ENCODE measurements at places on chromosomes 3 and 15.

- no peak for DNase-seq
These were observed 38.7 kb upstream of the PTPN23 start for GRCh38 chr3:47342151-47342550.

GRCh38 chr15:71136793-71137518 lies 21.7 kb downstream of the THSD4 start:
- peak; percentile 50 for DNase-seq

DNA sequence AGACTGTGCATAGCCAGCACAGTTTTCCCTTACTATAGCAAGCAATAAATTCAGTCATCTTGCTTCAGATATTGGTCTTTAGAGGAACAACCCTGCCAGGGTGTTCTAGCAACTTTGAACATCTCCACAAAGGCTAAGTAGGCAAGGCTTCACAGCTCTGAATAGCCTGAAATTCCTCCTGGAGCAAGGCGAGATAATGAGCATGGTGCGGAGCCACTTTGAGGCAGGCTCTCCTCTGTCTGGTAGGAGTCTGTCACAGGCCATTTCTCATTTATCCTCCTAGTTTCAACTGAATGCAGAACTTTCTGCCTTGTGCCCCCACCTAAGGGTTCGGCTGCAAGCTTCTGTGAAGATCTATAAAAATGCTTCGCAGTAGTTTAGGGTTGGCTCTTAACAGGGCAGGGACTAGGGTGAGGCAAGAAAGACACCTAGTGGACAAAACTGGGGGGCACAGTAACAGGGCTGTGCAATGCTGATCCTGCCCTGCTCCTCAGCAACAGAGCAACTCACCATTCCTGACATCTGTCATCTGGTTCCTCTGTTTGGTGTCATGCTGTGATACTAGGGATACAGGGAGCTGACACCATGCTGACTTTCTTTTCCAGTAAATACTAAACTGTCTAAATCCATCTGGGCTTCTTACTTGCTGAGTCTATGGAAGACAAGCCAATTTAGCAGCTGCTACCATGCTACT lies 16.6 kb upstream of the EHHADH start:
- peak; percentile 27 for DNase-seq

GRCh38 chr3:100902572-100902971 lies 90.6 kb downstream of the ABI3BP start:
- DNase-seq: peak; percentile 95

GRCh38 chr3:55333923-55334322 lies 153.2 kb downstream of the WNT5A start:
- DNase-seq: peak; percentile 73

DNA sequence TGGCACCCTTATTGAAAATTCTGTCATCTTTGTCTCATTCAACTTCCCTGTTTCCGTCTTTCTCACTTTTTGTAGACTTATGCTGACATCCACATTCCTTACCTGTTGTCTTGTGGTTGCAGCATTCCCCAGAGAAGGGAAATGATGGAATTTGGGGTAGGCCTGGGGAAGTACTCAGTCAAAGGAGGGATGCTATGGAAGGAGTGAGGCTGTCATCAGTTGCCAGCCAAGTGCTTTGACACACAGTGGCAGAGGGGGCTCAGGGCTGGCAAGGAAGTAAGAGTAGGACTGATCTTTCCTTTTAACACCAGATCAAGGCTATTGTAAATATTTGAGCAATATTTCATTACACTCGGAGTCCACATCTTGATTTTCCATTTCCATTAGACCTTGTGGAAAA lies 64.4 kb downstream of the RPLP1 start:
- no peak for DNase-seq

- DNase-seq: no peak
These were observed 79.9 kb downstream of the CHSY1 start for GRCh38 chr15:101171954-101172353.

- DNase-seq: peak; percentile 76
These were observed 10.3 kb upstream of the COPG1 start for GRCh38 chr3:129238945-129239705.

DNA sequence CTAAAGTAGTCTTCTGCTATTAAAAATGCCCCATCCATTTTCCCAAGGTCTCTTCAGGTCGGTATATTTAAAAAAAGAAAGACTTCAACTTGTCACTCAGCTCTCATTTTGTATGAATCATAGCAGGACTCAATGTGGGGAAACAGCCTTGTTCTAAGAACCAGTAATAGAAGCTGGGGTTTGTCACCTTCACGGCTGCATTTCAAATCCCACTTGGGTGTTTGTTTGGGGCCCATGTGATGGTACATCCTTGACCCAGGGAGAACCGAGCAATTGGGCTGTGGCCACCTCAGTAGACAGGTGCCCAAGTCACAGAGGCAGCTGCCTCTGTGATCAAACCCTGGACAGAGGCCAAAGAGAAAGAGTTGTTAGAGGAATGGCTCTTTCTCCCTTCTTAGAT lies 70.3 kb upstream of the ARL8B start:
- no peak for DNase-seq

DNA sequence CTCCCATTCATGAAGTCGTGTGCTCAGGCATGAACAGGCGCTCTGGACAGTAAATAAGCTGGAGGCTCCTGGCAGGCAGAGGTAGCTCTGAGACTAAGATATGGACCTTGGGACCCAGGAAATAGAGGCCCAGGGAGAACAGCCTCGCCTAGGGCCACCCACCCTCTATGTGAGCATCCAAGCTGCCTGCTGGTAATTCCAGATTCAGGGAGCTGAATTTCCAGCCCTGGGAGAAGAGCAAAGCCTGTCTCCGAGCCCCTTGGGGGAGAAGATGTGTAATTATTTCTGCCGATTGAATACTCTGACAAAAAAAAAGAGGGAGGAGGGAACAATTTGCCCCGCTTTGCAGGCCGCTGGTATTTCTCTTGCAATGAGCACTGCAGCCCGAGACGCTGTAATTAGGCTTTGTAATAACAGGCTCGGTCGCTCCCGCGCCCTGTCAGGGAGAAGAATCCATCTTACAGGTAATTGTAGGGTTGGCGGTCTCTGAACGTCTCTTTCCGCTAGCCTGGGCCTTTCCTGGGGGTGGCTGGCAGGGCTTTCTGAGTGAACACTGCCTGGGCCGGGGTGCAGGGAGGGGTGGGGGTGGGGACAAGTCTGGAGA lies 131.5 kb downstream of the WNT7A start:
- DNase-seq: no peak

DNA sequence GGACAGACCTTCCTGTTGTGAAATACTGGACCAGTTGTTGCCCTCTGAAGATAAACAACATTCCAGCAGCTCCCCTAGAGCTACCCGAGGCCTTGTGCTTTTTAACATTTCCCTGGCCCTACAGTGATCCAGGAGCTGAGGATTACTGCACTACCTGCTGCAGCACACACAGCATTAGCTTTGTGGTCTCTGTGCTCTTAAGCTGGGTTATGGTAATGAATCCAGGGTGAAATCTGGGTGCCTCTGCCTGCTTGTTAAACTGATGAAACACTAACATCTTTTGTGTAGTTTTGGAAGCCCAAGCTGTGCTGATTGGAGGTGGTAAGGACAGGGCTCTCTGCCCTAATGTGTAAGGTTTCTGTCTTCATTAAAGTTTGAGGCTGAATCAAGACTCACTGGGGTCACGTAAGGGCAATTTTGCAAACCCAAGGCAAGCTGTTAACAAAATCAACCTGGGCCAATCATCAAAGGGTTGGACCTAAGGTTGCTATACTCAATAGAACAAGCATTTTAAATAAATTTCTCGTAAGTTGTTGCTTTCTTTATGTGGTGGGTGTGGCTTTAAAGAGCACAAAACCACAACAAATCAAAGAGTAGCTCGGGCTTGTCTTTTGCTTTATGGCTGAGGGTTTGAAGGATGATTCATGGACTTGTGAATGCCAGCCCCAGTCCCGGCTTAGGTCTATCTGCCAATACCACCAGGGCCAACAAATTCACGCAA lies 183.9 kb downstream of the TPRG1 start:
- DNase-seq: peak; percentile 3

Data from foreskin fibroblast (primary cell).